ENCODE measurements at places on chromosomes 2 and 18. TPM values are rescaled to one million over a fixed set of nuclear protein-coding genes. Genes with fewer than 3 reads are reported as not detected.
A peak's percentile ranks its signal among the peaks of the same experiment; 100 is the strongest.

The BMP10 gene
- not detected for total RNA-seq

DNA sequence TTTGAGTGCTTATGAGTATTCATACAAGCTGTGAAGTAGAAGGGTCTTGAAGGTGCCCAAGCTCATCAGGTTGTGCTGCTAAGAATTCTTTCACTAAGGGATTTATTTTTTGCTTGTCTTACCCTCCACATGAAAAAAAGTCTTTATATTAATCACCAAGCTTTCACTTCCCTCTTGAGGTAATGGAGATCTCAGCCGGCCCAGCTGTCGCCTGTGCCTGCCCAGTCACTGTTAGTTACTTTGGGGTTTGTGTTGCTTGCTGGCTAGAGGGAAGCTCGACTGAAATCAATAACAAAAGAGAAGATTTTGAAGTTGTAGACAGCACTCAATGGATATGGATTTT is 21.9 kb downstream of the MC2R start:
- no peaks in the 10 kb centered on the region for H3K4me1 ChIP-seq
- no peak overlapping the region for H3K4me3 ChIP-seq
- H3K36me3 ChIP-seq = no peaks in the 10 kb centered on the region
- no peak overlapping the region for H3K27ac ChIP-seq
- no peak for DNase-seq

DNA sequence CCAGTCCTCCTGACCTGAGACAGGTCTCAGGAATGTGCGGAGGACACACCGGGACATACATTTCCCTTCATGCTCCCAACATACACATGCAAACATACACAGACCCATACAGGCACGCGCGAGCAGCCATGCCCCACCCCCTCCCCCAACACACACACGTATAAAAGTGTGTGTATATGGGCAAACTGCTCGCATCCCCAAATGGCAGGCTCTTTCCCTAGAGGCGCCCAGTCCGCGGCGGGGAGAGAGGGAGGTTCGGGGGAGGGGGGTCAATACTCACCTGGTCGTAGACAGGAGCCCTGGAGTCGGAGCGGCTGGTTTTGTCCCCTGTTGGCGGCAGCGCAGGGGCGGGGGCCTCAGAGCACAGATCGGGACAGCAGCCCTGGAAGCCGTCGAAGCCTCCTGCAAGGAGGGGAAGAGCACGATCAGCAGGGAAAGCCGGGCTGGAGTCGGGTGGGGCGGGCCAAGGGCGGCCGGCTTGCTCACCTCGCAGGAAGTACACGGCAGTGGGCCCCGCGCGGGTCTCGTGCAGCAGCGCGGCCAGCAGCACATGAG is 682 bp downstream of the DUSP2 start:
- no peaks in the 10 kb centered on the region for H3K27me3 ChIP-seq
- no peaks in the 10 kb centered on the region for H3K36me3 ChIP-seq
- H3K27ac ChIP-seq = peak overlapping the region; percentile 69
- H3K4me1 ChIP-seq = peaks cover 57% of the 10 kb centered on the region
- no peak for DNase-seq

The IL36B gene
- total RNA-seq = not detected

The ACMSD gene
- total RNA-seq = not detected

The NDUFAF7 gene
- 15.2 TPM for total RNA-seq

The SLC4A5 gene
- 9.5 TPM for total RNA-seq

- H3K4me3 ChIP-seq = no peak overlapping the region
- no peaks in the 10 kb centered on the region for H3K4me1 ChIP-seq
- DNase-seq = no peak
Observed at GRCh38 chr2:26556309-26557243, 78.7 kb upstream of the OTOF start.

DNA sequence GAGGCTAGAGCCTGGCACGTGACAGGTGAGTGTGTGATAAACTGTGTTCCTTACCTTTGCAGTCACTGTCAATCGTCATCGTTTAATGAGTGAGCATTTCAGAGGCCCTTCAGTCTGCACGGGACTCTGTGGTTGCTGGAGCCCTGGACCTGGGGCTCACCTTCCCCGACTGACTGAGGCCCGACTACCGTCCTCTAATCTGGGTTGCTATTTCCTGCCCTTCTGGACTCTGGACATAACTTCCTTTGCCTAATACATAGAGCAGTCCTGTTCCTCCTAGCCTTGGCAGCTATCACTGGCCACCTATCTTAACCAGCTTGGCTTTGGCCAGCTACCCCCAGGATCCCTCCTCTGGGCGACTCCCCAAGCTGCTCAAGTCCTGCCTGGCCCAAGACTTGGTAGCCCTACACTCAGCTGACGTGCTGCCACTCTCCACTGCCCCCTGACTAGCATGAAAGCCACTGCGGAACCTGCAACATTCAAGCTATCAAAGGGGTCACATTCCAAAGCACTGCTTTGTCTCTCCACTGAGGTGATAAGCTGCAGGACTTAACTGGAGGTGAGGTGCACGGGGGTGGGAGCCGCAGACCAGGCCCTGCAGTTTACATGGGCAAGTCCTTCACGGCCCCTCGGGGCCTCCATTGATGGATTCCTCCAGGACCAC is 11.1 kb upstream of the RAB17 start:
- no peak overlapping the region for H3K4me3 ChIP-seq
- peaks cover 42% of the 10 kb centered on the region for H3K4me1 ChIP-seq
- DNase-seq = no peak
- H3K27me3 ChIP-seq = no peaks in the 10 kb centered on the region
- H3K27ac ChIP-seq = peak overlapping the region; percentile 98

The TFCP2L1 gene
- 1.1 TPM for total RNA-seq

DNA sequence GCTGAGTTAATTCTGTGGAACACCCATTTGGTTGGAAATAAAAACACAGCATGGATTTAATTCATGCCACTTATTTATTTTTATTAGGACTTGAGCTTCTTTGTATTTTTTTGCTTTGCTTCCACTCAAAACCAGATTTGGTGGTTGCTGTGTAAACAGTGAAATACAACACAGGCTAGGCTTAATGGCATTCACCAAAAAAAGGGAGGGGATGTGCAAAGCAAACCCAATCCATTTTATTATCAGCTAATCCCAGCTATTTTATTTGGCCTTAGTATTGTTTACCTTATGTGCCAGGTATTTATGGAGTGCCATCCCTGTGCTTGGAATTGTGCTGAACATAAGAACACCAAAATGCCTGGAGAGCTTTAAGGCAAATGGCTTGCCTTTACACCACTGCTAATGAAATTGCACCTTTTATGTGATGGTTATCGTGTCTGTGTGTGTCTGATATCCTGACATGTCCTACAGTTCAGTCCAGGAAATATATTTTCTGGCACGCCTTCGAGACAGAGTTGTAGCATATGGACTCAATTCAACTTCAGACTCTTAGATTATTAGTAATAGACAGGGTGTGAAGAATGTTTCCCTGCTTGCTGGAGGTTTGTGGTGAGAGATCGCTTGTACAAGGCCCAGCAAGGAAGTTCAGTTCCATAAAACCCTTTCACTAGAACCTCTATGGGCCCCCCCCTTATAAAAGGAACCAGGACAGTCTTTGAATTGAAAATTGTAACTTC is 99.6 kb downstream of the PRPF40A start:
- no peak overlapping the region for H3K27ac ChIP-seq
- peaks cover 24% of the 10 kb centered on the region for H3K4me1 ChIP-seq
- no peak for DNase-seq
- peaks cover 10% of the 10 kb centered on the region for H3K36me3 ChIP-seq
- H3K27me3 ChIP-seq = no peaks in the 10 kb centered on the region

GRCh38 chr2:36270758-36271157 is 84.8 kb upstream of the CRIM1 start:
- no peaks in the 10 kb centered on the region for H3K4me1 ChIP-seq
- H3K4me3 ChIP-seq = no peak overlapping the region
- no peak for DNase-seq
- no peak overlapping the region for H3K27ac ChIP-seq

DNA sequence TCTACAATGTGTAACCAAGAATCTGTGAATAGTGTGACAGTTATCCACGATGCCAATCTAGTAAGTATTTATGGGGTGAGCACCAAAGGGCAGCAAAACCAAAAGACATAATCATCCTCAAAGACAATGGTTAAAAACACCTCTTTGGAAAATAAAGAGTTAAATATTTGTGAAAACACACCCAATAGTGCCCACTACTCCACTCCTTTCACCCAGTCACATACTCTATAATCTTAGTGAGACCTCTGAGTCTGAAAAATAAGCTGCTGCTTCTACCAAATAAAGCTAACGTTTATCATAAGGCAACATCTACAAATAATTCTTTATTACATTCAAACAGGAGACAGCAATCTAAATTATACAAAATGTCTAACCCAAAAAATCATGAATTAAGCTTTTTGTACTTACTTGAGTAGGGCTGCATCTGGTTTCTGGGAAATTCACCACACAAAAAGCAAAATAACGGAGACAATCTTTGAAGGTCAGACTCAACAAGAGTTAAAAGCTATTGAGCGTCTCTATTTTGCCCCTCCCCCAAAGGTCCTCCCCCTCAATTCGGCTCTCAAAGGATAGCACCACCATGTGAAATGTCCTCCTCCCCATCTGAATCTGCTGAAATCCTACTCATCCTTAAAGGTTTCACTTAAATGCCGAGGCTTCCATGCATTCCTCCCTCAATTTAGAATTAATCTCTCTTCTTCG is 2.0 kb downstream of the RAPH1 start:
- peak overlapping the region; percentile 98 for H3K4me3 ChIP-seq
- no peaks in the 10 kb centered on the region for H3K36me3 ChIP-seq
- peaks cover 11% of the 10 kb centered on the region for H3K4me1 ChIP-seq
- no peaks in the 10 kb centered on the region for H3K27me3 ChIP-seq
- DNase-seq = no peak
- peak overlapping the region; percentile 98 for H3K27ac ChIP-seq

The LANCL1 gene
- total RNA-seq = 34.9 TPM

GRCh38 chr2:232117413-232117812 is 155.9 kb downstream of the DIS3L2 start:
- no peak for DNase-seq
- H3K27me3 ChIP-seq = no peaks in the 10 kb centered on the region
- no peak overlapping the region for H3K4me3 ChIP-seq
- no peak overlapping the region for H3K27ac ChIP-seq

- H3K4me1 ChIP-seq = peaks cover 17% of the 10 kb centered on the region
- no peak overlapping the region for H3K4me3 ChIP-seq
- no peaks in the 10 kb centered on the region for H3K36me3 ChIP-seq
- no peak for DNase-seq
- H3K27ac ChIP-seq = no peak overlapping the region
Observed at GRCh38 chr2:113962692-113963480, 73.0 kb downstream of the ACTR3 start.

- no peak for DNase-seq
- H3K27me3 ChIP-seq = no peaks in the 10 kb centered on the region
- no peaks in the 10 kb centered on the region for H3K36me3 ChIP-seq
Observed at GRCh38 chr2:51528156-51528555, 496.2 kb upstream of the NRXN1 start.

DNA sequence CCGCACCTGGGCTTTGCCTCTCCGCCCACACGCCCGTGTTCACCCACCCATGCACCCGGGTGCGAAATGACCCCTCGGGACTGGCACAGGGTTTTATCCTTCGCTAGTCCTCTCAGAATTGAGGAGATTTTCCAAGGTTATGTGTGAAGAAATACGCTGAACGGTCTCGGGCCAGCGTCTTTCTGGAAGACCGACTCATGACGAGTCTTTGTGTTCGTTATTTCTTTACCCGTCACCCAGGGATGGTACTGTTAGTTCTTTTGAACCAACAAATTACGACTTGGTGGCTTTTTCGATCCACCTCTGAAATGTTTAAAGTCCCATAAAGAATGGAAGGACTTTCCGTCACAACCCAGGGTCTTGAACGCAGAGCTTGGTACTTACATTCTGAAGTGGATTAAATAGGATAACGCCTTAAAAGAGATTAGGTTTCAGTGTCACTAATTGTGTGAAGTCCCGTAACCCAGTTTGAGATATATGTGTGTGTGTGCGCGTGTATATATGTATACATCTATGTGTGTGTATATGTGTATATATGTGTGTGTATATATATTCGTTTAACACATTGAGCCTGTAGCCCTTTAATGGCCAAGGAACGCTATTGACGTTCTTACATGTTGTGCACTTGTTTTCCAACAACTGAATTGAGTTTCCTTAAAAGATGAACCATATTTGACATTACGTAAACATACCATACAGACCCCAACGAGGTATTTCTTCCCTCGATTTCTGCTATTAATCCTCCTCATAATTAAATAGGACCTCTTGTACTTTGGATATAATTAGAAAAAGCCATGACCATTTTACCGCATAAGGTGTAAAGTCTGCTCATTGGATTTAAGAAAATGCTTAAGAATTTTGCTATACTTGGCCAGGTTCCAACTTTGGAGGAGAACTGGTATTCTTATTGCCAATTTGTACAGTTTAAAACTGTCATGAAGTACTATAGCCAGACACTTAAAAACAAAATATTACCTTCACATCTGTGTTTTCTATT is 889 bp downstream of the ZC3H15 start:
- no peak for DNase-seq
- H3K4me3 ChIP-seq = peak overlapping the region; percentile 97
- H3K36me3 ChIP-seq = no peaks in the 10 kb centered on the region
- peak overlapping the region; percentile 86 for H3K27ac ChIP-seq
- H3K27me3 ChIP-seq = no peaks in the 10 kb centered on the region

DNA sequence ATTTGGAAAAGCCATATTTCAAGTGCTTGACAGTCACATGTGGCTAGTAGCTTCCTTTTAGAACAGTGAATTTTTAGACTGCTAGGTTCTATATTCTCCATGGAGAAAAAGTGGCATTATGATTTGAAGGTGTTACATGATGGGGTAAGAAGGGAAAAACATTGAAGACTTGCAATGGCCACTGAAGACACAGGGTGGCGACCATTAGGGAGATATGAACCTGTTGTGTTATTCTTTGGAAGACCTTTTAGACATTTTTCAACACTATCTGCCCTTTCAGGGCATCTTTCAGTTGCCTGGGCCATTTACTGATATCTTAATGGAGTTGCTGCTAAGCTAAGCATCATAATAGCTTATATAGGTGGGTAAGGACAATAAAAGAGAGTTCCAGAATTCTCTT is 1387.2 kb downstream of the SUCLG1 start:
- H3K27me3 ChIP-seq = no peaks in the 10 kb centered on the region
- no peak for DNase-seq
- no peak overlapping the region for H3K27ac ChIP-seq
- H3K4me1 ChIP-seq = no peaks in the 10 kb centered on the region
- no peak overlapping the region for H3K4me3 ChIP-seq

DNA sequence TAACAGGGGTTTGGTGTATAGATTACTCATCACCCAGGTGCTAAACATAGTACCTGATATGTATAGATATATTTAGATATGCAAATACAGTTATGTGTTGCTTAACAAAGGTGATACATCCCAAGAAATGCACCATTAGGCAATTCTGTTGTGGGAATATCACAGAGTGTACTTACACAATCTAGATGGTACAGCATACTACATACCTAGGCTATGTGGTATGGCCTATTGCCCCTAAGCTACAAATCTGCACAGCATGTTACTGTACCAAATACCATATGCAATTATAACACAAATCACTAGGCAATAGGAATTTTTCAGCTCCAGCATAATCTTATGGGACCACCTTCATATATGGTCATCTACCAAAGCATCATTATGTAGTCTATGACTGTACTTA is 43.5 kb upstream of the NPAS2 start:
- no peak overlapping the region for H3K27ac ChIP-seq
- no peaks in the 10 kb centered on the region for H3K36me3 ChIP-seq
- no peak for DNase-seq
- H3K4me3 ChIP-seq = no peak overlapping the region

Measured in thoracic aorta (tissue), 2 donors.